ENCODE measurements at places on chromosomes 13 and 19.

- DNase-seq, result no peak
Observed at GRCh38 chr13:113855931-113856715, 7.8 kb downstream of the GAS6 start.

- DNase-seq, result no peak
Observed at GRCh38 chr19:17775991-17776803, 18.7 kb upstream of the B3GNT3 start.

DNA sequence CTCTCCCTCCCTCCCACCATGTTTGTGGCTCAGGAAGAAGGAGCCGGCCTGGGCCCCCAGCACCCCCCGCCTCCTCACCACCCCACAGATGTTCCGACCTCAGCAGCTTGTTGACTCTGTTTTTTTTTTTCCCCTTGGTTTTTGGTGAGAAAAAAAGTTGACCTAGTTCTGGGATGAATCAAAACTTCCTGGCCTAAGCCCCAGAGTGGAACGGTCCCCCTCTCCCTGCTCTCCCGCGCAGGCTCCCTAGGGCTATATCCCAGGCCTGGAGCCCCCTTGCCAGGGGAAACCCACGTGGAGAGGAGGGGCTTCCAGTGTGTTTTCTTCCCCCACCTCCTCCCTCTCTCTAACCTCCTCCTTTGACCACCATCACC, 4.0 kb downstream of the COL5A3 start:
- DNase-seq, result peak; percentile 66

- DNase-seq, result no peak
Observed at GRCh38 chr19:7845390-7846154, 15.6 kb downstream of the EVI5L start.

GRCh38 chr19:32176591-32176990, 168.8 kb upstream of the ZNF507 start:
- DNase-seq, result no peak

DNA sequence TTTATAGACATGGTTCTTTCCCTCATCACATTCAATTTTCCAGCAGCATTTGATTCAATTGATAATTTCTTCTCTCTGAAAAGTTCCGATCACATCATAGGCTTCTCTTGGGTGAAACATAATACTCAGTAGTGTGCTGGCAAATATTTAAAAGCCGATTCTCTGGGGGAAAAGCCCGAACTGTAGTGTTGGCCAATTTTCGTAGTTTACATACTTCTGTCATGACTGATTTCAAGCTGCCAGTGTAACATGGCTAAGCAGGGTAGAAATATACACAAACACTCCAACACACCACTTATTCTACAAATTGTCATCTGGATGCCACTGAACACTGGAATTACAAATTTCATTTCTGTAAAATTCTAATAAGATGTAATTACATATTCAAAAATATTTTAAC, 56.1 kb upstream of the FREM2 start:
- no peak for DNase-seq

DNA sequence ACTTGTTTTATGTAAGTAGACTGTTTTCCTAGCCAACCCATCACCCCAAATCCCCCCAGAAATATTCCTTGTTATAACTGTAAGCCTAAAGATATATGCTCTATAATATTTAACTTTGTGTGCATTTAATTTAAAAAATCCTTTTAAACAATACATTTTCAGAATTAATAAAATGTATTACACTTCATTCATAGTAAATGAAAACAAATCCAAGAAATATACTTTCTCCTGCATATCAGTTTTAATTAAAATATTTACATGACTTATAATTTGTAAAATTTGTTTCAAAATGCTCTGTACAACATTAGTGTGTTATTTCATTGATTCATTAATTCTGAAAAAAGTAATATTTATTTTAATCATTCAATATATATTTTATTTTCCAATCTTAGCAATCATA, 669.1 kb upstream of the PCDH20 start:
- DNase-seq, result no peak

DNA sequence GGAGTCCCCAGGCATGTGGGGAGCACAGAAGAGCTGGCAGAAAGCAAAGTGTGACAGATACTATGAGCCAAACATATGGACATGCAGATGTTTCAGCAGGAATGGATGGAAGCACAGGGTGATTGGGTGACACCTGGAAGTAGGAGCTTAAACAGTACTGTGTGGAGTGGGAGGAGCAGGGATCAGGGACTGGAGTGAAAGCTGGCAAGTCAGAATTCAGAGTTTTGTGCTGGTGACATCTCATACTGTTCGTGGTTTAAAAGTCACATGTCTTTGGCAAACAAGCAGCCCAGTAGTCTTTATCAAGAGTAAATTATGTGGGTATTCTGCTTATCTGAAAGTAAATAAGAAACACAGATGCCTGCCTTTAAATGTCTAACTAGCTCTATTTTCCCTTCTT, 408.2 kb downstream of the COG6 start:
- no peak for DNase-seq

- DNase-seq, result no peak
Observed at GRCh38 chr13:24251525-24251924, 57.9 kb upstream of the C1QTNF9 start.

- DNase-seq, result no peak
Observed at GRCh38 chr19:5635427-5635826, 12.5 kb downstream of the SAFB start.

- no peak for DNase-seq
Observed at GRCh38 chr19:14142262-14143190, 6.1 kb upstream of the ASF1B start.

DNA sequence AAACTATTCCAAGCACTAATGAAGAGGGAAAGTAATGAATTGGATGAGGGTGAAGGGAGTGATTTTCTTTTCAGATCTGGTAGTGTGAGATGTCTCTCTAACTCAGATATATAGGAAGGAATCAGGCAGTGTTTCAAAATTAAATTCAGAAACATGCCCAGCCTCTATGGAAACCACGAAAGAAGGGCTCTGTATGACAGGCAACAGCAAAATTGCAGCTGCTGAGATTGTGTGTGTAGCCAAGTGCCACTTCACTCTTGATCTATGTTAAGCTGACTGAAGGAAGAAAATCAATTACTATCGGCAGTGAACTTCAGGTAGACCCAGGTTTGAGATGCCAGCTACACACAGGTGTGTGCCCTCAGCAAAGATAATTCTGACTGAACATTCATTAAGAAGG, 387.4 kb downstream of the PCDH9 start:
- no peak for DNase-seq

- peak; percentile 48 for DNase-seq
Observed at GRCh38 chr19:49106648-49107135, 7.5 kb upstream of the LIN7B start.

GRCh38 chr13:90535421-90535820, 812.1 kb upstream of the MIR17HG start:
- DNase-seq, result no peak

- DNase-seq, result no peak
Observed at GRCh38 chr13:21231426-21231940, 55.0 kb downstream of the MRPL57 start.

DNA sequence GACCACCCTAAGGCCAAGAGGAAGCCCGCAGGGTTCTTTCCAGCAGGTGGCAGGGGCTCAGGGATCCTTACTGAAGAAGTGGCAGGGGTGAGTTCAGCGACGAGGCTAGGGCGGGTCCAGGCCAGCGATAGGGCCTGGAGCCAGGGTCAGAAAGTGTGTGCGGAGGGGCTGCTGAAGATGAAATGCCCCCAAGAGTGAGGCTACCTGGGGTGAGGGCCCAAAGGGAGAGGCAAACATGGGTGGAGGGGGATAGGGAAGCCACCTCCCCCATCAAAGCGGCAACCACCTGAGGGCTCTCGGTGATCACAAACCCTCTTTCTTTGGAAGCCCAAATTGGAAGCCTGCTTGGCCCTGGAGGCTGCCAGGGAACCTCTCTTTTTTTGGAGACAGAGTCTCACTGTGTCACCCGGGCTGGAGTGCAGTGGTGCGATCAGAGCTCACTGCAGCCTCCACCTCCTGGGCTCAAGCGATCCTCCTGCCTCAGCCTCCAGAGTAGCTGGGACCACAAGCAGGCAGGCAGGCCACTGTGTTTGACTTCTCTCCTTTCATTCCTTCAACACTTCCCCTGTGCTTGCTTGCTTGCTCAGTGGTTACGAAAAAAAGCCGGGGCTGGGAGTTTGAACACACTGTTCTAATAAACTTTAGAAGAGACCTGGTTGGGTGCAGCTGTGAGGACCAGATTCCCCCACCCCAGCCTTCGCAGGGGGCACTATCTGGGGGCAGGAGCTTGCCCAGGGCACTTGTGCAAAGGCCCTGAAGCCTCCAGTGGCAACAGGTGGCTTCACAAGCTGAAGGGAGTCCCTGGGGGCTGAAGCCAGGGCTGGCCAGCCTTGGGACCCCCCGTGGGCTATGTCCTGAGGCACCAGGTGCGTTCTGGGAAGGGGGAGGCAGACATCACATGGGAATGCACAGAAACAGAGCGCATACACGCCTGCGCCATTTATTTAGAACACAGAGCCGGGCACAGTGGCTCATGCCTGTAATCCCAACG, 1.4 kb upstream of the ATP8B3 start:
- no peak for DNase-seq

DNA sequence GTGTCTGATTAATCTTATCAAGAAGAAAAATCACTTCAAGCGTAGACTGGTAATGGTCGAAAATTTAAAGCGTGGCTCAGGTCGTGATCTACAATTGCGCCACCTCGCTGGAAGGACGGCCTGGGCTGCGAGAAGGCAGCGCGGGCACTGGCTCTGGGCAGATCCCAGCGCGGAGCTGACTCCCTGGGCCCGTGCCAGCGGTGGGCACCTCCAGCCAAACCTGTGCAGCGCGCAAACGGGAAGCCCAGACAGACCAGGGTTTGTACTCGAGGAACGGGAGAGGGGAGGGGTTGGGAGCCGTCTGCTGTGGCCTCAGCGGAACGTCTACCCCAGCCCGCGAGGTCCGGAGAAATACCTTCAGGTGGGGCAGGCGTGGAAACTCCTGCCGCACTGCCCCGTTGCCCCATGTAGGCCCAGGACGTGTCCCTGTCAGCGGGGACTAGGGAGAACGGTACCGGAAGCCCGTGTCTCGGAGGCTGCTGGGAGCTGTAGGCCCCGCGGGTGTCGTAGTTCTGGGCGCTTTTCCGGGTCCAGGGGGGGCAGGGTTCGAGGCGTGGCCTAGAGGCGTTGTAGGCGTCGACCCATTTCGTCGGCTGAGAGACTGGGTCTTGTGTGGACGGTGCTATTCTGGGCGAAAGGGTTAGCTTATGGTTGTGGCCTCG, 21.1 kb downstream of the ZNF274 start:
- DNase-seq, result no peak

DNA sequence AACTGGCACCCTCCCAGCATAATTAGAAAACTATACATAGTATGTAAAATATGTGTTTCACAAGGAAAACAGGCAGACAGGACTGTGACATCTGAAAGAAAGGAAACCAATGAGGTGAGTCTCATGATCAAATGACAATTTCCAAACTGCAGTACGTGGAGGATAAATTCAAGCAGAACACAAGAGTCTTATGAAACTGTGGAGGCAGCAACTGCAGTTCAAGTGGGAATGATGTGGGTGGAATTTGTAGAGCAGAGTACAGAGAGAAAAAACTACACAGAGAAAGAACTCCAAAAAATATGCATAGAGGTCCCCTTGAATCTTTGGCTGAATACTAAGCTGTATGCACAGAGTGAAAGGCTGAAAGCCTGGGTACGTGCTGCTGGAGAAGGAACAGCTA, 9.7 kb downstream of the SIGLEC6 start:
- no peak for DNase-seq

- no peak for DNase-seq
Observed at GRCh38 chr13:110301606-110302553, 5.1 kb downstream of the COL4A1 start.

- peak; percentile 60 for DNase-seq
Observed at GRCh38 chr13:114107686-114108081, 24.7 kb downstream of the RASA3 start.

DNA sequence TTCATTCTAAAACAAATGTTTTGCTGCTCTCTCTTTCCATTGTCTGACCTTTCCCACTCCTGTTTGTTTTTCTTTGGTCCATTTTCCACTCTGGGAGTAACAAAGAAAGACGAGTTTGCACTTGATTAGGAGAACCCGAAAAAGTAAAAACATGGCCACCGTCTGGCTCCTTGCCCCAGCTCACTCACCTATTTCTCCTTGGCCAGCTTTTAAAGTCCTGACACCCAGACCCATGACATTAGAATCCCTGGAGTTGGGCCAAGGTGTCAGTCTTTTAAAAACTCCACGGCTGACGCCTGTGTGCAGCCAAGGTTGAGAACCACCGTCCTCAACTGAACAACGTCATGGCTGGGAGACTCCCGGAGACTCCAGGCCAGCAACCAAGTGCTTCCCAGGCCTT, 63.6 kb upstream of the FLT1 start:
- DNase-seq, result peak; percentile 24

DNA sequence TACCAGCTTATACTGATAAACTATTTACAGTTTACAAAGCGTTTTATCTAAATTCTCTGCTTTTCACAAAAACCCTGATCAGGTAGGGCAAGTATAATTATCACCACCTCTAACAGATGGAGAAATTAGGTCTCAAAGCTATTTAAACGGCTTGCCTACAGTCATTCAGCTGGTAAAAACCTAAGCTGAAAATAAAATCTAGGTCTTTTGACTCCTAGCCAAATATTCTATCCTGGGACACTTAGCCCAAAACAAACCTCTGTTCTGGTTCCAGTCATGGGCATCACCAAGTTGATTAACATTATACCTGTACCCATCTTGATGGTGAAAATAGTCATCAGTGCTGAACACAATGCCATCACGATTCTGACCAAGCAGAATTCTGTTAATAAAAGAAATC, 11.4 kb downstream of the N4BP2L2 start:
- no peak for DNase-seq

- no peak for DNase-seq
Observed at GRCh38 chr13:44106266-44107152, 226.8 kb downstream of the LACC1 start.

GRCh38 chr13:47226516-47226915, 329.7 kb upstream of the HTR2A start:
- DNase-seq, result no peak

DNA sequence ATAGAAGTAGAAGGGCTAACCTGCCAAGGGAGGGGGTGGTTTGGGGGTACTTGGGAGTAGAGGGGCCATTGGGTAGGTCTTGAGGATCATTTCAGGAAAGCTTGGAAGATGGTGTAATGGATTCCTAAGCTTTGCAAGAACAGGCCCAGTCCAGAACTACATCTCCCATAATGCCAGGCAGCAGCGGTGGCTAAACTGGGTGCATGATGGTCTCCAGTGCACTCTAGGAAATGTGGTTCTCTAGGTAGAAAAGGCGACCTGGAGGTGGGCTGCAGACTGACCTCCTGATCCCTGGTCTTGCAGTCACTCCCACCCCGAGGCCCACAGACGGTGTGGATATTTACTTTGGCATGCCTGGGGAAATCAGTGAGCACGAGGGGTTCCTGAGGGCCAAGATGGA, 3.8 kb downstream of the APLP1 start:
- no peak for DNase-seq

DNA sequence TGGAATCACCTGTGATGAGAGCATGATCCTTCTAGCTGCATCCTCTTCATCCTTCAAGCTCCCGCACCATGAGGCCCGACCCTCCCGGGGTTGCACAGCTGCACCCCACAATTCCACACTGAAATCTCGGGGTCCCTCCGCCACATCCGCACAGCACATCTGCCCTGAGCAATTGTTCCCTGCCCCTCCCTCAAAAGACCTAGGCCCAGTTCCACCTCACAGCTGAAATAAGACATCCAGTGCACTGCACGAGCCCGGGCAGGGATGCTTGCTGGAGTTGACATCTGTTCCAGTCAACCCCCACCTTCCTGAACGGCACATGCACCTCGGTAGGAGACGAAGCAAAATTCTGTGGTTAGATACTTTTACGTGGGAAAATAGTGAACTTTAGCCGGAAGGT, 14.7 kb upstream of the SOX1 start:
- no peak for DNase-seq

- no peak for DNase-seq
Observed at GRCh38 chr19:29834991-29835846, 23.4 kb downstream of the CCNE1 start.

All from left ventricle myocardium inferior (tissue), 1 donor.